ENCODE measurements at places on chromosomes 4 and X.
A peak's percentile ranks its signal among the peaks of the same experiment; 100 is the strongest.

DNA sequence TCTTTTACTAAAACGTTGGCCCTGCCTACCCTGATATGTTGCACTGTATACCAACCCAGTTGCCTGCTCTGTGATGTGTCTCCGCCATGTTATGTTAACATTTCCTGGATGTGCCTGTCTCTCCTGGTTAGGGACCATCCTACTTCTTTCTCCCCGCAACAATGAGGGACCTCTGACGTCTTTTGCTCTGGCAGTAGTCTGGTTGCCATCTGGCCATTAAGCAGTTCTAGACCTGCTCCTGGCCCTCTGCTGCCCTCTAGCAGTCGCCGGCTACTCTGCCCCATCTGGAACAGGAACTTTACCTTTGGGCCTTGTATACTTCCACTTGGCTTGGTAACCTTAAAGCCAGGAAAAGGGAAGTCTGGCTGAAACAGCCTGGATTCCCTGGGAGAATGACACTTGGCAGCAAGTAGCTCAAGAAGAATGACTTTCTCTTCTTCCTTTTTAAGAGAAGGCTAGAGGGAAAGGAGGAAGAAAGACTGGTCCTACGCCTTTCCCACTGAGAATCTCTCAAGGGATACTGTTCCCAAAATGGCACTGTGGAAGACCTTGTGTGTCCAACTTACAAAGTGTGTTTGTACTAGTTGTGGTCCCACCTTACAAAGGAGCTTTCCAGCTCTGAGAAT, 63.5 kb downstream of the GPC3 start:
- DNase-seq: no peak

GRCh38 chr4:6472387-6473263, at the start of gene PPP2R2C:
Gene PPP2R2C, minus strand, starts transcription at chr4:6472614. Its CDS starts 385 bp downstream, at chr4:6472229.
- no peak for DNase-seq

GRCh38 chrX:154002215-154002719, 17.4 kb downstream of the IRAK1 start:
- DNase-seq: peak; percentile 69

DNA sequence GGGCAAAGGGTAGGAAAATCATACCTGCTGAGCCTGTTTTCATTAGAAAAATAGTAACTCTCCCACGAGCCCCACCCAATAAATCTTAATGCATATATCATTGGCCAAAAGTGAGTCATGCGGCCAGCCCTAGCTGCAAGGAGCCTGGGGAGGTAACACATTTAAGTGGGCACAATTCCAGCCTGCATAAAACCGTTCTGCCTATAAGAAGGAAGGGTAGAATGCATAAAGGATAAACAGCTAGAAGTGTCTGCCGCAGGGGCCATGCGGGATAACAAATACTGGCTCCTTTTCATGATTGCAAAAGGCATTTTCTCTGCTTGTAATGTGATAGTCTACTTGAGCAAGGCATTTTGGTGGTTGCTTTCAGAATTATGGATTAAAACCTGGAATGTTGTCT, 37.1 kb downstream of the EFHC2 start:
- DNase-seq: no peak

DNA sequence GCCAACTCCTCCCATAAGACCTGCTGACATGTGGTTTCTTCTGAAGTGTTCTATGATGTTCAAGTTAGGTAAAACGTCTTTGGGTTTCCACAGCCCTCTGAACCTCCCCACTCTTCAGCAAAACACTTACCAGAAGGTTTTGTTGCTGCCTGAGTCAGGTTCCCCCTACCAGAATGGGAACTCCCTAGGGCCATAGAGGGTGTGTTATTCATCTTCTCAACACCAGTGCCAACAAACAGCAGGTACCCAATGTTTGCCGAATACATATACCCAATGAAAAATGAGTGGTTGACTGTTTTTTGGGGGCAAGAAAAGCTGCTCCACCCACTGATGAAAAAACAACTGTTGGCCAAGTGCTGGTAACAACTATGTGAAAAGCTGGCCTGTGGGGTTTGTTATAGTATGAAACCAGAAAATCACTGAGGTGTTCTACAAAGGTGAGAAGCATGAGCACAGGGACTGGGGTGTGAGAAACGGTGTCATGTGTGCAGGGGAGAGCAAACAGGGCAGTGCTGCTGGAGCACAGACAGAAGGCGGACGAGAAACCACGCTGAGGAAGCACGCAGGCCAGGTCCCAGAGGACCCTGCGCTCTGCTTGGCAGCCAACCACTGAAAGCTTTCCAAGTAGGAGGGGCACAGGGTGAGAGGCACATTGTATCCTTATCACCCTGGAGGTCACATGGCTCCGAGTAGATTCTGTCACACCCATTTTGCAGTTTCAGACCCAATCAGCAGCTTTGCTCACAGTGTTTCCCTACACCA, 28.8 kb downstream of the ATP8A1 start:
- DNase-seq: peak; percentile 74

GRCh38 chr4:112348488-112349158, 51.5 kb downstream of the ALPK1 start:
- no peak for DNase-seq

DNA sequence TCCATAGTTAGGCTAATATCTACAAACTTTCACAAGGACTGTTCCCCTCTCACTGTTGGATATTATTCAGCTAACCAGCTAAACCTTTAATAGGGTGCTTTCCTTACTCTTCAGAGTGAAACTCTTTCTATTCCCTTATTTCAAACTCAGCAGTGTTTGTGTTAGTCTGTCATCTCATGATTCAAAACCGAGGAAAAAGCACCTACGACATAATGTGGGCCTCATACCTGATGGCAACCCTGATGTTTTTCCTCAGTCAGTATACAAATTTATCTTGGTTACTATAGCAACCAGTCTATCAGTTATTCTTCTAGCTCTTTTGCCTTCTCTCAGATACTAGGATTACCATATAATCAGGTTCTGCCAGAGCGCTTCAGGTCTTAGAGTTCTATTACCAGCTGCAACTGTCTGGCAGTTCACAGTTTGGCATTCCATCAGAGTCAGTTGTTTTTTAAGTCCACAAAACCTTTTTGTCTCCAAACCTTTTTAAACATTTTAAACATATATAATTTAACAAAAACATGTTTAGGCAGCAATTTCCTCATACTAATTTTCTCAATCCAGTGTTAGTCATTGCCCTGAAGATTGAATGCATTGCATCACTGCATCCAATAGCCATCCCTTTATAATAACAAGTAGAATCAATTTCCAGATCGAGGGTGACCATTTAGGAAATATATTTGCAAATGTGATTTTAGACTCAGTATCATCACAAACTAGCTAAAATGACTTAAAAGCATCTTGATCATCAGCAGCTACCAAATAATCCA, 7.4 kb downstream of the WDR44 start:
- DNase-seq: no peak

- no peak for DNase-seq
These were observed 15.6 kb downstream of the PJA1 start for GRCh38 chrX:69149466-69150280.

GRCh38 chr4:159105761-159106243, 2.9 kb downstream of the RAPGEF2 start:
- no peak for DNase-seq

- no peak for DNase-seq
These were observed 21.9 kb downstream of the NSG1 start for GRCh38 chr4:4408576-4409335.

- no peak for DNase-seq
These were observed 226.2 kb downstream of the TACR3 start for GRCh38 chr4:103493450-103494159.

DNA sequence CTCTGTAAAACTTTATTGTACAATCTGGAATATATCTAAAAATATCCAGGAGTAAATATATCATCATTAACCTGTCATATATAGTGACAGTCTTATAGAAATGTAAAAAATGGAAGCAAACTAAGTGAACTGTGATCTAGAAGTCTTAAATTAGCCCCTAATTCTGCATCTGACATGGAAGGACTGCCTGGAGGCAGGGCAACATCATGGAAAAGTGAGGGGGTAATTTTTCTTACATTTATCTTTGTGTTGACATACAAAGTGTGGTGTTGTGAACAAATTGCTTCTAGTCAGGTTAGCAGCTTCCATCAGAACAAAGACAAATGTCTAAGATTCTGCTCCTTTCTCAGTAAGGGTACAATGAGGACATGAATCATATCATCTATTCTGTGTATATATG, 186.3 kb downstream of the C4orf33 start:
- DNase-seq: no peak

DNA sequence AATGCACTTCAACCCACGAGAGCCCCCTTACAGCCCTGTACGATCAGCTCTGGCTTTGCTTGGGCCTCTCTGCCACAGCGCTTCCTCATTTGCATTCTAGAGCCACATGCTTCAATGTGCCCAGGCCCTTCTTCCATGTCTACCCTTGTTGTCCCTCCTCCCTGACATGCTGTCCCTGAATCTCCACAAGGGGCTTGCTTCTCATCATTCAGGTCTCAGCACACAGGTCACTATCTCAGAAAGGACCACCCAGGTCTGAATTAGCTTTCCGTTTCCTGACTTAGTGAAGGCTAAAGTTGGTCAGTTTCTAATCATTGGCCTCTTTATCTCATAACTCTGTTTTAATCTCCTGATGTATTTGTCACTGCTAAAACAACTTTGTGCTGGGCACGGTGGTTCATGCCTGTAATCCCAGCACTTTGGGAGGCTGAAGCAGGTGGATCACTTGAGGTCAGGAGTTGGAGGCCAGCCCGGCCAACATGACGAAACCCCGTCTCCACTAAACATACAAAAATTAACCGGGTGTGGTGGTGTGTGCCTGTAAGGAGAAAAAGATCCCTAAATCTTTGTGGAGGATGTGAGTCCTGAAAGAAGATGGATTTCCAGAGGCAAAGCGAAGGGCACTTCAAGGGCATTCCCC, 17.9 kb upstream of the SLC34A2 start:
- no peak for DNase-seq

- DNase-seq: no peak
These were observed 33.5 kb upstream of the ASMTL start for GRCh38 chrX:1486177-1486576.

DNA sequence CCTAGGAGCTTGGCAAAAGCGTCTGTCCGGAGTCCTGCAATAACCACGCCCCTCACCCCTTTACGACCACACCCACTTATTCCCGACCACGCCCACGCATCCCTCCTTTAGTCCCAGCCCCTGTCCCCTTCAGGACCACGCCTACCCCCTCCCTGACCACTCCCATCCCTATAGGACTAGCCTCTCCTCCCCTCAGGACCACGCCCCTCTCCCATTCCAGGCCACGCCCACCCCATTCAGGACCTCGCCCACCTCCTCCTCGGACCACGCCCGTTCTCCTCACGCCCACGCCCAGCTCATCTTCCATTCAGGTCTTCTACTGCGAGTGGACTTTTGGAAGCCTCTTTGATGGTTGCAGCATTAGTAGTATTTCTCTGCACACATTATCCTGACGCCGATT, 131.2 kb upstream of the STX18 start:
- DNase-seq: no peak

GRCh38 chrX:38999099-38999498, 197.8 kb downstream of the MID1IP1 start:
- DNase-seq: no peak

GRCh38 chrX:149185087-149185486, 320.0 kb downstream of the IDS start:
- no peak for DNase-seq

GRCh38 chr4:75741027-75741426, 16.6 kb downstream of the USO1 start:
- DNase-seq: no peak

- no peak for DNase-seq
These were observed 85.9 kb downstream of the KLF8 start for GRCh38 chrX:56318076-56318475.

Data from CD4-positive, alpha-beta T cell treated with Interferon gamma for 1 hour (primary cell).